ENCODE measurements at places on chromosomes 16 and 17.

- peak; percentile 57 for DNase-seq
Measured at GRCh38 chr17:72446525-72447250, 325.9 kb downstream of the SOX9 start.

DNA sequence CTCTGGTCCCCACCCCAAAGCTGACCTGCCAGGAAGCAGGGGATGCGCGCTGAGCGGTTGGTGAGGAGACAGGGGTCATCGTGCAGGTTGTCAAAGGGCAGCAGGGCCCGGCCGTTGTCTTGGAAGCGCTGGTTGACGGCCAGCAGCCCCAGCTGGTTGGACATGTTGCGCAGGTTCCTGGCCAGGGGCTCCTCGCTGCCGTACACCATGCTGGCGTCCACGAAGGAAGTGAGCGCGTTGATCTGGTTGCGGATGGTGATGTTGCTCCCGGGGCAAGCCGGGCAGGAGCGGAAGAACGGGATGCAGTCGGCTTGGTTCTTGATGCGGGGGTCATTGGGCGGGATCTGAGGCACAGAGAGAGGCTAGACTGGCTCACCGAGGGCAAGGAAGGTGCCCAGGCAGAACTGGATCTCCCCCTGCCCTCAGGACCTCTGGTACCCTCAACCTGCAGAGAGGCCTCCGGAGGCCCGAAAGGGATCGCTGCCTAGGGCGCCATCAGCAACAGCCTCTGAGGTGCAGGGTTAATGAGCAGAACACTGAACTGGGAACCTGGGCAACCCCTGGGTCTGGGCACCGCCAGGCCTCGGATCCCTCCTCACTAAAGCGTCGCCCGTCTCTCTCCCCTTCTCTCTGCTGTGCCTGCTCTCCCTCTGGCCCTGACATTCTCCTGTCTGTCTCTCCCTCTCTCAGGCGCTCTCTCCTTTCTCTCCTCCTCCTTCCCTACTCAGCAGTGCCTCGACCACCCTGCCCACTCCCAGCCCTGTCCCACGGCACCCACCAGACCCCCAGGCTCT lies 2.7 kb downstream of the MPO start:
- DNase-seq = no peak

GRCh38 chr17:66549731-66550207 lies 247.4 kb downstream of the PRKCA start:
- DNase-seq = peak; percentile 74

- no peak for DNase-seq
Measured at GRCh38 chr17:44906763-44907728, 7.8 kb upstream of the EFTUD2 start.

DNA sequence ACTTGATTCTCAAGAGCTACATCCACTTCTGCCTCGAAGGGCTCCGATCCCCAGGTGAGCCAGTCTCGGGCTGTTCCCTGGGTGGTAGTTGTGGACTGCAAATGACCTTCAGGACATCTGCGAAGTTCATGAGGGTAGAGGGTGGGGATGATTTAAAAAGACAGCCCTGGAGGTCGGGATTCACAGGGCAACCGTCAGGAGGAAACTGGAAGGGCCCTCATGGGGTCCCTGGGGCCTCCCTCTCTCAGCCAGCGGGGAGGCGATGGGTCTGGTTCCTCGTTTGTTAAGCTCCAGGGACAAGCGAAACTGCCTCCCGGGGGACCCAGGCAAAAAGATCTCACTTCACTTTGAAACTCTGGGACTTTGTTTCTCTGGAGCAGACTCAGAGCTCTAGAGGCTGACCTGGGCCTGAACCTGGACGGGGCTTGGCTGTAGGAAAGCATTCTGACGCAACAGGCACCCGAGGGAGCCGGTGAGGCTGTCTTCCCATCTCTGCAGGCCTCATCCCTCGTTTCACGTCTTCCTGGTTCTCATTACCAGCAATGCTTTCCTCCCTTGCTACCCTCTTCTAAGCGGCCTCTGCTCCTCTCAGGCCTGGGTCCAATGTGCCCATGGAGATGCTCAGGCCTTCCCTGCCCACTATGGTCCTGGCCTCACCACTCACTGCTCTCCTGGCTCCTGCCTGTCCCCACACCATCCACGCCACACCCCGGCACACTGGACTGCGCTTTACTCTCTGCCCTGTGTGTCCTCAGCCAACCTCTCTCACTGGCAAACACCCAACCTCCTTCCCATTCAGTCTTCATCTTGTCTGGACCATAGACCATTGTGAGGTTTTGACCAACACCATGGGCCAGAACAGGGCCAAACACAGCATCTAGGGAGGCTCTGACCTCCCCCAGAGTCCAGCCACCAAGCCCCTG lies 214.2 kb upstream of the TNRC6C start:
- no peak for DNase-seq

GRCh38 chr16:82834151-82834815 lies 207.5 kb downstream of the CDH13 start:
- DNase-seq = no peak

- DNase-seq = peak; percentile 30
Measured at GRCh38 chr16:53908731-53909130, 204.8 kb downstream of the FTO start.

- no peak for DNase-seq
Measured at GRCh38 chr16:72425571-72426341, 253.8 kb upstream of the PMFBP1 start.

DNA sequence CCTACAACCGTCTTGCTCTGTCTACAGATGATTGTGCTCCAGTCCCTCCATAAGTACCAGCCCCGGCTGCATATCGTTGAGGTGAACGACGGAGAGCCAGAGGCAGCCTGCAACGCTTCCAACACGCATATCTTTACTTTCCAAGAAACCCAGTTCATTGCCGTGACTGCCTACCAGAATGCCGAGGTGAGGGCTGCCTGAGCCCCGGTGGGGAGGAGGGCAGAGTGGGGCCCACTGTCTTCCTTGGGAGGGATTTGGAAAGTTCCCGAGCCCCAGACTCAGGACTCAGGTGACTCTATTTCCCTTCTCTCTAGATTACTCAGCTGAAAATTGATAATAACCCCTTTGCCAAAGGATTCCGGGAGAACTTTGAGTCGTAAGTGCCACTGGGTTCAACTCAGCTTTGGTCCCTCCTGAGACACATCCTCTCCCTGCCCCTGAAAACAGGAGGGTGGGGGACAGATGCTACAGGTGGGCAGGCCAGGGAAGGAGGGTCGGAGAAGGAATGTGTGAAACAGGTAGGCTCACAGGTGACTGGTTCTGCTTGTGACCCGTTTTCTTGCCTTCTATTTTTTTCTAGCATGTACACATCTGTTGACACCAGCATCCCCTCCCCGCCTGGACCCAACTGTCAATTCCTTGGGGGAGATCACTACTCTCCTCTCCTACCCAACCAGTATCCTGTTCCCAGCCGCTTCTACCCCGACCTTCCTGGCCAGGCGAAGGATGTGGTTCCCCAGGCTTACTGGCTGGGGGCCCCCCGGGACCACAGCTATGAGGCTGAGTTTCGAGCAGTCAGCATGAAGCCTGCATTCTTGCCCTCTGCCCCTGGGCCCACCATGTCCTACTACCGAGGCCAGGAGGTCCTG lies 11.4 kb downstream of the TBX21 start:
- no peak for DNase-seq

DNA sequence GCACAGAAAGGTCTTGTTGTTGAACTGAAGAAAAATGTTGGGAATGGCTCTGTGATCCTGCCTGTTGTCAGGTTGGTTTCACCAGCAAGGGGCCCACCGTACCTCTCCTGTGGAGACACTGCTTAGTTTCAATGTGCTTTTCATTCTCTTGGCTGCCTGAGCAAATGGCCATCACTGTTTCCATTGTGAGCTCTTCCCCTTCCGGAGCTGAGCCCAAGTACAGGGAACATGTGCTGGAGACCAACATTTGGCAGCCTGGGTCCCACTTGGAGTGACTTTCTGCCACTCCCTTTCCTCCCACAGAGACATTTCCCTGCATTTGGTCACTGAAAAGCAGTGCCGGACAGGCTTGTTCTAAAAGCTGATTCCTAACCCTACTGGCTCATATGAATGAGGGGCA lies 23.1 kb downstream of the GABARAPL2 start:
- DNase-seq = no peak

DNA sequence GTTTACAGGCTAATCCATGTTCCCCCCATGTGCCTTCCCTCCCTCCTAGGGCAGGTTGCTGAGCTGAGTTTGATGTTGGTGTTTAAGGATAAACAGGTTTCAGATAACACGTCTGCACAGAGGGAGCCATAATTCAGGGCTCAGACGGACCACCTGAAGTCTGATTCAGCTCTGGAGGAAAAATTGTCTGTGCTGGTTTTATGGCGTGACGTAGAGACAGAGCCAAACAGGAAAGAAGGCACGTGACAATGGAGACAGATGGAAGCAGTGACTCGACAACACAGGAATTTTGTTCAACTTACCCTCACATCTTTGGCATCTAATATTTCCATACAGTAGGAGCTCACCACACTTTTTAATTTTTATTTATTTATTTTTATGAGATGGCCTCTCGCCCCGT lies 10.7 kb upstream of the USP10 start:
- peak; percentile 83 for DNase-seq

GRCh38 chr17:78715000-78715771 lies 66.9 kb downstream of the CYTH1 start:
- no peak for DNase-seq

DNA sequence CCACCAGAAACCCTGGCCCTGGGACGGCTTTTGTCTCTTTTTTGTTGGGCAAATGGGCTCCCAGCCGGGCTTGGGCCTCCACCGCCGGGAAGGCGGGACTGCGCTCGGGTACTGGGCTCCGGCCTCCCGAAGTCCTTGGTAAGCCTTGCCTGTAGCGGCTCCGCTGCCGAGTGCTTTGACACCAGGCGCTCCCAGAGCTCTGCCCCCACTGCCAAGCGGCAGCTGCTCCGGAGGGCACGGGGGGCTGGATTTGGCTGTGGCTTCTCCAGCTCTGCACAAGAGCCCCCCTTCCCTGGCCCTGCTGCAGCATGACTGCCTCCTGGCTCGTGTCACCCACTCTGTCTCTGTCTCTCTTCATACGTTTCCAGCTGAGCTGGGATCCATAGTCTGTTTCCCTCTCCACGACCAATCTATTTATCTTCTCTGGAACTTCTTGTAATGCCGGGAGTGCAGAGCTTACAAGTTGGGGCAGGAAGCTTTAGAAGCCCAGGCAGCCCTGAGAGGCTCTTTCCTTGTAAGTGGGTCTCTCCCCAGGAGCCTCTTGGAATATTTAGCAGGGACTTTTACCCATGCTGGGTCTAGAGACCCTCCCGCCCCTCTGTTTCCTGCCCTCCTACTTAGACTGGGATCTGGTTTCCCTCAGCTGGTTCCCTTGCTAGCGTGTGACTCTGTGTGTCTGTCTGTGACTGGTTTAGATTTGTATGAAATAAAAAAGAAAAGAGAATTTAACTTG lies 246.9 kb upstream of the GSE1 start:
- DNase-seq = no peak

DNA sequence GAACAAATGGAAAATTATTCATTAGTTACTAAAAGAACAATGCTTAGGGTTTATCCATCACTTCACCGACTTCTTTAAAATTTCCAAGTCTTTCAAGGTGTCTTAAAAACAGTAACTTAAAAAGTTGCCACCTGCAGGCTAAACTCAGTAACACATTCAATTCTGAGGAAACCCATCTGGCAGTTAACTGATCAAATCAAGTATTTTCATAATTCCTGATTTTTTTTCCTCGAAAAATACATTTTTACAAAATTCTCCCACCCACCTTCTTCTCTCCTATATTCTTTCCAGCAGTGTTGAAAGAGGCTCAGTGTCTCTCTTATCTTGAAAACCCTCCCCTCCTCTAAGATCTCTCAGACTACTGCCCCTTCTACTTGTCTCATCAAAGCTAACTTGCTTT lies 29.9 kb downstream of the PARN start:
- DNase-seq = no peak
